ENCODE measurements at places on chromosomes 2 and 18.

DNA sequence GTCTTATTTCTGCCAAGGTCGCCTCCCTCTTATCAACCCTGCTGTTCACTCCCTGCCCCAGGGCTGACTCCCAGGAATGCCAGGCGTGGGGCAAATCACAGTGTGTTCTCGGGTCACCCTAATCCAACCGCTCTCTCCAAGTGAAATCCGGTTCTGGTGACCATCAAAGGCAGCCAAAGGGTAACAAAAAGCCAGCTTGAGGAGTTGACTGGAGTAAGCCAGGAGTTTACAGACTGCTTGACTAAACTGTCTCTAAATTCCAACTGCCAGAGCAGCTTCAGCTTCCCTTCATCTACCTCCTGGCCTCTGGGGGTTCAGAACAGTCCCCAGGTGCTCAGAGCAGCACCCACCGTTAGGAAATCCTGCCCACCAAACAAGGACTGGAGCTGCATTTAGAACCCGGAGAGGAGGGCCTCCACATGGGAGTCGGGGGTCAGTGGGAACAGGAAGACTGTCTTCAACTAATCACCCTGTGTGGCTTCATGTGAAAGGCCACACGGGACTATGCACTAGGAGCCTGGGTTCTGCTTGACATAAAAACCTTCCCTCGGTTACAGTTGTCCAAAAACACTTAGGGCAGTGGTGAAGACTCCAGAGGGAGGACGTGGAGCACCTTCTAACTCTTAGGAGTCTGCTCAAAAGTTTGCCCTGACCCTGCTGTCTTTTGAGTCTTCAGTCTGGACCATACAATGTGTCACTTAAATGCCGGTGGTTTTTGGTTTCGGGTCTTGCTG, 24.2 kb upstream of the MCFD2 start:
- DNase-seq: peak; percentile 61

GRCh38 chr18:70422391-70422965, 133.6 kb downstream of the SOCS6 start:
- no peak for DNase-seq

DNA sequence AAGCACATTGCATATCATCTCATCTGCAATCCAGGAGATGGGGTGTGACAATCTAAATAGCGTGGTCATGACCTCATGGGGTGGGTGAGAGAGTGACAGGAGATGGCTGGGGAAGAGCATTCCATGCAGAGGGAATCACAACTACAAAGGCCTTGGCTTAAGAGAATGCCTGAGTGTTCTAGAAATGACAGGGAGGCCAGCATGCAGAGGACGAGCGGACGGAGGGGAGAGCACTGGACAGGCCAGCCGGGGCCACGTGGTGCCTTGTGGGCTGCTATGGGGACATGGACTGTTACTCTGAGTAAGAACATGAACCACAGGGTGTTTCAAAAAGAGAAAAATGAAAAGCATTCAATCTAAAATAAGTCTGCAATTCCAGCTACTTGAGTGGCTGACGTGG, 117.9 kb upstream of the ODC1 start:
- DNase-seq: no peak

- DNase-seq: no peak
Measured at GRCh38 chr2:108565778-108566375, 31.6 kb downstream of the LIMS1 start.

DNA sequence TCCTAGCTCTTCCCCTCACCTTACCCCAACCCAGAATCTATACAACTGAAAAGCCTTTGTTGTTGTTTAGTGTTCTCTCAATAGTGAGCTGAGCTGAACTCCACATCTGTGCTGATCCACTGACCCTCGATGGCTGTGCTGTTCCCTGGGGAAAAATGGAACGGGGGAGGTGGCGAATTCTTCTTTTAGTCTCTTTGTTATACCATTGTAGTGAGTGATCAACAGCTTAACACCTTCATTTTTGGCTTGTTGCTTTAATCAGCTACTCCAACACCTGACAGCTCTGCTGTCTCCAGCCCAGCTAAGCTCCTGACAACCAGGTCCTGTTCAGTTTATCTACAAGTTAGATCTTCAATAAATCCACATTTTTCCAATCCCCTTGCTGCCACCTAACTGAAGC, 25.7 kb downstream of the PLA2R1 start:
- DNase-seq: no peak

GRCh38 chr2:240565333-240566202, 2.7 kb upstream of the RNPEPL1 start:
- DNase-seq: peak; percentile 74

GRCh38 chr2:39150102-39150562, 29.3 kb upstream of the SOS1 start:
- no peak for DNase-seq

DNA sequence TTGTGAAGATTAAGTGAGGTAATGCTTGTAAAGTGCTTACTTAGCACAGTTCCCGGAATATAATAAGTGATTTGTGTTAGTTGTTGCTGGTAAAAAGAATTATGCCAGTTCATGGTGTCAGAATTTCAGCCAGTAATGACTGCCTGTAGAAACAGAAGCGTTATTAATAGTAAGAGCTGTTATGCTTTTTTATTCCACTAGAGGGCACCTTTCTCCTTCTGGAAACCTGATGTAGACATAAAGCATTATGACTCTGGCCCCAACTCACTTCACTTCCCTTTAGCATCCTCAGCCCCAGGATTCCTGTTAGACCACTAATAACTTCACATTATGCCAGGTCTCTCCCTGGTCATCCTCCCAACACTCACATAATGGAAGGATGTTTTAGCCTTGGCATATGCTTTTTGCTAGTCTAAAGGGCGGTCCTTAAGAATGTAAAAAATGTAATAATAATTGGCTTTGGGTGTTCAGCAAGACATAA, 34.9 kb downstream of the C18orf54 start:
- DNase-seq: no peak
